ENCODE measurements at places on chromosomes 12 and 14.

- DNase-seq: no peak
Measured at GRCh38 chr14:40447017-40447416, 1014.8 kb upstream of the FBXO33 start.

- DNase-seq: no peak
Measured at GRCh38 chr12:112161711-112162110, 36.4 kb downstream of the TRAFD1 start.

GRCh38 chr12:4717806-4718205 lies 2.4 kb upstream of the GALNT8 start:
- DNase-seq: no peak

DNA sequence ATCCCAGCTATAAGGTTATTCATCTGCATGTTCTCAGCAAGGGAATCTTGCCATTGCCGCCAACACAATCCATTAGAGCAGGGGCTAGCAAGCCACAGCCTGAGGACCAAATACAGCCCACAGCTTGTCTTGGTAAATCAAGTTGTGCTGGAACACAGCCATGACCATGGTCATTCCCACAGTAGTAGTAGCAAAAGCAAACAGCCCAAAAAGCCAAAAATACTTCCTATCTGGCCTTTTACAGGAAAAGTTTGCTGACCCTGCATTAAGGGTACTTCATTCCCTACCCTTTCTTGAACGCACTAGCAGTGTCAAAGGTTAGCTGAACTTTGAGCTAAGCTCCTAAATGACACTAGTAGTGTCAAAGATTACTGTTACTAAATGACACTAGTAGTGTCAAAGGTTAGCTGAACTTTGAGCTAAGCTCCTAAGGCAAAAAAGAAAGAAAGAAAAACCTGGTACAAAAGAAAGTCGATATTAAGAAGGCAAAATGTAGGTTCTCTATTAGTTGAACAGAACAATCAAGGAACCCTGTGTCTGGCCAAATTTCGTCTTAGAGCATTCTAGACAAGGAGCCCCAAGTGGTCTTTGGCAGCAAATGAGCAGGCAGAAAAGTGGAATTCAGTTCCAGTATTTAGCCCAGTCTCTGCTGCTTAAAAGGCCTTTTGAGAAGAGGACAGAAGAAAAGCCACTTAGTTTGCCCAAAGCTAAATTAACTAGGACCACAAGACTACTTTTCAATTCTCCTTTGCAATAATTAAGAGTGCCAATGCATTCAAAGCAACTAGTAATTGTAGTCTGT lies 67.7 kb downstream of the NT5DC3 start:
- DNase-seq: no peak

- no peak for DNase-seq
Measured at GRCh38 chr14:69241577-69241976, 18.4 kb upstream of the GALNT16 start.

DNA sequence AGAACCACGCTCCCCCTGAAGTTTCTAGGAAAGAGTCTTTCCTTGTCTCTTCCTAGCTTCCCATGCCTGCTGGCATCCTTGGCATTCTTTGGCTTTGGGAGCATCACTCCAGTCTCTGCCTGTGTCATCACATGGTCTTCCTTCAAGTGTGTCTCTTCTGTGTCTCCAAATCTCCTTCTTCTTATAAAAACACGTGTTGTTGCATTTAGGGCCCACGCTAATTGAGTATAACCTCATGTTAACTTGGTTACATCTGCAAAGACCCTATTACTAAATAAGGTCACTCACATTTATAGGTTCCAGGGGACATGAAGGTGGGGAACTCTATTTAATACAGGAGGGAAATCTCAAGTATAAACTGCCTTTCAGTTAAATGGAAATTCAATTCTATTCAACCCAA lies 63.0 kb downstream of the E2F7 start:
- no peak for DNase-seq

DNA sequence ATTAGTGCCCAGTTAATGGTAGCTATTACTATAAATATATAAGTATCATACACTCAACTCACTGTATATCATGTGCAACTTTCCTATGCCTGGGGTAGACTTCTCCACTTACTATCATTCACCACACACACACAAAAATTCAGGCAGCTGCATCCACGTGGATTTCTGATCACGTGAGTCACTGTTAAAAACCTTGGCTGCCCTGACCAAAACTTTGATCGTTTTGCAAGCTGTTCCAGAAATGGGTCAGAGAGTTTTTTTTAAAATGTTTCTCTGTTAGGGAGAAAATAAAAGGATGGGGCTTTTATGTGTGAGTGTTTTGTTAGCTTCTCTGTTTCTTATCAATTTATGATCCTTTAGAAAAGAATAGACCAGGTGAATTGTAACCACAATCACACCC lies 198.2 kb upstream of the CNOT2 start:
- peak; percentile 34 for DNase-seq

GRCh38 chr12:53461059-53461458 lies 9.2 kb downstream of the PCBP2 start:
- no peak for DNase-seq

GRCh38 chr12:56520048-56520447 lies 1.6 kb upstream of the RBMS2 start:
- no peak for DNase-seq

- no peak for DNase-seq
Measured at GRCh38 chr12:86138770-86139169, 117.4 kb downstream of the MGAT4C start.

GRCh38 chr12:90301095-90301494 lies 592.5 kb upstream of the ATP2B1 start:
- no peak for DNase-seq

DNA sequence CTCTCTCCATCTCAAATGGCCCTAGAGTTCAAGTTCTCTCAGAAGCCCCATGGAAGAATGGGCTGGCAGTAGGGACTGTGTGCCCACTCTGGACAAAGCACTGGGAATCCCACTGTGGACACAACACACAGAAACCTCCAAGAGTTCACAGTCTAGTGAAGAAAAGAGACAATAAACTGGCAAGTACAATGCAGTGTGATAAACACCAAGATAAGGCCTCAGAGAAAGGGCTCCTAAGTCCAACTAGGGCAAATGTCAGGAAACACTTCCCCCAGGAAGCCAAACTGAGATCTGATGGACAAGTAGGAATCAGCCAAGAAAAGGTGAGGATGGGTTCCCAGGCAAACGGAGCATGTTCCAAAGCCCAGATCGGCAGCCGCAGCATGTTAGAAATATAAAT lies 5.4 kb downstream of the VSIG10 start:
- peak; percentile 59 for DNase-seq

DNA sequence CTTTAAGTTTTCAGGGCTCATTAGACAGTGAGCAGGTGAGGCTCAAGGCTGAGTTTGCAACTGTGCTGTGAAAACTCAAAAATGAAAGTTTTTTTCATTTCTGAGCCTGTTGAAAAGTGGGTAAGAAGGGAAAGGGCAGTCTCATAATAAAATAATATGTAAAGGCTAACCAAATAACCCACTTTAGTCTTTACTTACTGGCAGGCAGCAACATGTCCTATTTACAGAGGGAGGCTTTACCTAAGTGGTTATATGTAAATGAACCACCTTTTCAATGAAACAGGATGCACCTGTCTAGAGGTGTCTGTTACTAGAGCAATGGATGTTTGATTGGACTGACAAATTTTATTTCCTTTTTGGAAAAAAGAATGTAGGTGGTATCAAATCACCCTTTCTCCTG lies 158.0 kb downstream of the ETV6 start:
- DNase-seq: no peak

DNA sequence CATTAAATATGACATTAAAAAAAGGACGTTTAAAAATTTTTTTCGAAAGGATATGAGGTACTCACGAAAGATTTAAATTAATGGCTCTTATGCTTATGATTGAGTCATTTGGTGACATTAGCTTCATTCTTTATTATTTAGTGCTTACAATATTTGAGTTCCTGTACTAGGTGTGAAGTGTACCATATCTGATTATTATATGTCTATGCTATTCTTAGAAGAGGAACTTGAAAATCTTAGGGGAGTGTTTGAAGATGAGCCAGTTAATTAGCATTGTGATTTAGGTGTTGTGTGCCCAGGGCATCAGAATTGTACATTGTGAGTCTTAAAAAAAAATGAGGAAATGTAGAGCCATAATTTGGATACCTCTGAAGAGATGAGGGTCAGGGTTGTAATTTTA lies 118.6 kb downstream of the FUT8 start:
- DNase-seq: no peak

- no peak for DNase-seq
Measured at GRCh38 chr12:7624478-7624877, 41.2 kb downstream of the APOBEC1 start.

DNA sequence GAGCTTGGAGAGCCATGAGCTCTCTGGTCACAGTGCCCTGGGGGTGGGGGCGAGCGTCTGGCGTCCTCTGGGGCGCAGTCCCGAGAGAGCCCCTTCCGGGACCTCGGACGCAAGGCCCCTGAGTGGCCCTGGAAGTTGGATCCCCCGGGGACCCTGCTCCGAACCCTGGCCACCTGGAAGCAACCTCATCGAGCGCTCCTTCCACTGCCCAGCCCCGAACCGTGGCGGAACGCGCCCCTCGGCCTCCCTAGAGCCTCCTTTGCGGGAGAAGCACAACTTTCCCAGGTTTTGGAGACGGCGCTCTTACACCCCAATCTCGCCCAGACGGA lies 1.2 kb downstream of the NOS1 start:
- DNase-seq: no peak

- no peak for DNase-seq
Measured at GRCh38 chr14:49989966-49990365, 97.1 kb downstream of the ARF6 start.

- no peak for DNase-seq
Measured at GRCh38 chr14:51188566-51189185, 51.4 kb upstream of the TMX1 start.

GRCh38 chr12:58034712-58035111 lies 93.3 kb downstream of the ATP23 start:
- DNase-seq: no peak

DNA sequence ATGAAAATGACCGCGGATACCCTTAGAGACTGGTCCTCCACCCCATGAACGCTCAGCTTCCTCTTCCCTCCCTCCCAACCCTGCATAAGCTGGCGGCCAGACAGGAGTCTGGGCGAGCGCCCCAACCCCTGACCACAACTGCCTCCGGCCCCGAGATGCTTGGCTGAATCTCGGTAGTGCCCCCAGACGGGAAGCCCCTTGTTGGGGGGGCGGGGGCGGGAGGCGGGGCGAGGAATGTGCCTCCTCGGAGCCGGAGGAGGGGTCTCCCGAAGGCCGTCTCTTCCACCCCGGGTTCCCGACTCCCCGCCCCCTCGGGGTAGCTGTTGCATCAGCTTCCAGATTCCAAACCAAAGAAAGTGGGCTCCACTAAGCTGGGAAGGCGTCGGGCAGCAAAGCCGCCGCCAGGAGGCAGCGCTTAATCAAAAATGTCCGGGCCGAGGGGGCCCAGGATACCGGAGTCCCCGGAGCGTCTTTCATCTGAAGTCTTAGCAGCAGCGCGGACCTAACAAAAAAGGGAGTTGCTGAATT lies 7.1 kb upstream of the MRPL52 start:
- peak; percentile 96 for DNase-seq

DNA sequence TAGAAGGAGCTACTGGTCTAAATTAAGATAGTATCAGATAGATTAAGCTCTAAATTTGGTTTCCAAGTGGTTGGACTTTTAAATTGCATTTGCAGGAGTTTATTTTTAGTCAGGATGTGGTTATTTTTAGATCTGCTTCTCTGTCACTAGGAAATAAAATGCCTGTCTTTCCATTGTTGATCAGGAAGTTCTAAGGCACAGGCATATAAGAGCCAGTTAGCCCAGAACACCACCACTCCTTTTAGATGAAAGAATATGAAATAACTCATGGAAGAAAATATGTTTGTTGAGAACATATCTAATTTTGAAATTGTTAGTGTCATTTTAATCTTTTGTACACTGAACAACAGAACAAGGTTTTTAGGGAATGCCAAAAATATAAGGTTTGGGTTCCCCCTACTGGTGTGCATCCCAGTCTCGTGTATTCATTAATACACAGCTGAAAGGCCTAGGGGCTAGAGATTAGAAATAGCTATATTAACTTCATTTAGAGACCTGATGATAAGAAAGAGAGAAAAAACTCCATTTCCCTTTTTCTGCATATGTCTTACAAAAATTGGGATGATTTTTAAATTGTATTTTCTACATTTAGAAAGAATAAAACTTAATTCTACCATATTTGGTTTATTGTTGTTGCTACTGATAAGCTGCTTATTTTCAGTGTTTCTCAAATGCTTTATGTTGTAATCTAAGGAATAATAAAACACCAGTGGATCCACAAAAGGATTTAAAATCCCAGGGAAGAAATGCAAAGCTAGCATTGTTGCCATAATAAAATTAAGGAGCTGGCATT lies 67.2 kb downstream of the RIC8B start:
- DNase-seq: peak; percentile 68

DNA sequence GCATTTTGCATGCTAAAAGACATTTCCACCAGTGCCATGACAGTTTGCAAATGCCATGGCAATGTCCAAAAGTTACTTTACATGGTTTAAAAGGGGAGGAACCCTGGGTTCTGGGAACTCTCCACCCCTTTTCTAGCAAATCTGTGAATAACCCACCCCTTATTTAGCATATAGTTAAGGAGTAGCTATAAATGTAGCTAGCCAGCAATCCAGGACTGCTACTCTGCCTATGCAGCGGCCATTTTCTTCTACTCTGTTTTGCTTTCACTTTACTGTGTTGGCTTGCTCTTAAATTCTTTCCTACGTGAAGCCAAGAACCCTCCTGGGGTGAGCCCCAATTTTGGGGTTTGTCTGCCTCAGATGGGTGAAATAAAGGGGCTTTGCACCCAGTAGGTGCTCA lies 141.0 kb downstream of the PTPN11 start:
- no peak for DNase-seq

DNA sequence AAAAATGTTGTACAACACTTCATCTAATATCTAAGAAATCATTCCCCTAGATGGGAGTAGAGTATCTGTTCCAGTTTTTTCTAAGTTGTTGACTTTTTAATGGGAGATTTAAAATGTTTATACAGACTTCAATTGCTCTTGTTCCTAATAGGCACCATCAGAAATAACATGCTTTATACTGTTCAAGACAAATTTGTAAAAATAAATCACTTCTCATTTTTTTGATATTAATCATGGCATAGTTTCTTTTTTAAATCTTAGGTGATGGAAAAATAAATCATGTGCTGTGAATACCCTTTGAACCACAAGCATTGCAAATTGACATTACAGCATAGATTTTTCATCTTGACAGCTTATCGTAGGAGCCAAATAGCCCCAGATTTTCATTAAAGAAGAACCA lies 473.5 kb upstream of the MGAT4C start:
- no peak for DNase-seq

Data from osteoblast (primary cell).